NT2/D1 (cell line): ENCODE measurements at places on chromosomes 11 and 22.
A peak's percentile ranks its signal among the peaks of the same experiment; 100 is the strongest.

DNA sequence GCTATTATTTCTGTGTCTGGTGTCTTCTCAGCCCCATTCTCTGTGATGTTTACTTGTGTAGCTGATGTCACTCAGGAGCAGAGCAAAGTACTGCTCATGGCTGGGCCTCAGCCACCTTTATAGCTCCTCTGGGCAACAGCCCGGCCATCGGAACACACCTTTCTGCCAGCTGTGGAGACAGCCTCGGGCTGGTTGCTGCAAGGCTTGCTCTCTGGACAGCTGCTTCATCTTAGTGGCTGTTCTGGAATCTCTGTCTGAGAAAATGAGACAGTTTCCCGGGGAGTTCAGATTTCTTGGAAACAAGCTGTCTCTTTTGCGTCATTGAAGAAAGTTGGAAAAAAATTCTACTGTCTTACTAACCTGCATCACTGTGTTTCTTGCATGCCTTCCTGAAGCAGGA, 20.0 kb downstream of the THY1 start:
- no peak for DNase-seq

- DNase-seq = no peak
Measured at GRCh38 chr11:129376658-129377341, 1.2 kb downstream of the BARX2 start.

- DNase-seq = no peak
Measured at GRCh38 chr11:108805030-108805429, 140.2 kb downstream of the DDX10 start.

DNA sequence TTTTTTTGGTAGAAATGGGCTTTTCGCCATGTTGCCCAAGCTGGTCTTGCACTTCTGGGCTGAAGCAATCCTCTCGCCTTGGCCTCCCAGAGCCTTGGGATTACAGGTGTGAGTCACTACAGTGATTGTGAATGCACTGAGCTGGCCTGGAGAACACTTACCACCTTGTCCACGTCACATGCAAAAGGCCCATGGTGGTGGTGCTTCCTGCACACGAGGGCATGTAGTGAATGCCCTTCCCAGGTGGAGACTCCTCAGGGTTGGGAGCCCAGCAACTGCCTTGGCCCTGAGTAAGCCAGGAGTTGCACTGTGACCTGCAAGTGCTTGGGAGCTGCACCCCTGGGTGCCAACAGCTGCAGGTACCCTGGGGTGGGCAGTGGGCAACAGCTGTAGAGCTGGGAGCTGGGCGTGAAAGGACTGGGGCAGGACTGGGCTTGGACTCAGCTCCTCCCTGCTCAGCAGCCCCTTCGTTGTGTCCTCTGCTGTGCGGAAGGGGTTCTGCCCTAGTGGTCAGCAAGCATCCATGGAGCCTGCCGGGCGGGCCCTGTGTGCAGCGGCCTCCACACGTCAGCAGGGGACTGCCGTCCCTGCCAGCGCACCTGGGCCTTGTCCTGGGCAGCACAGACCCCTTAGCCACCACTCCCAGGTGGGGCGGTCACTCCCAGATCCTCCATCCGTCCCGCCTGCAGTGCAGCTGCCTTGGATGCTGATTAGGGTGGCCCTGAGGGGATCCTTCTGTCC, 9.3 kb upstream of the ADORA2A start:
- DNase-seq = no peak

DNA sequence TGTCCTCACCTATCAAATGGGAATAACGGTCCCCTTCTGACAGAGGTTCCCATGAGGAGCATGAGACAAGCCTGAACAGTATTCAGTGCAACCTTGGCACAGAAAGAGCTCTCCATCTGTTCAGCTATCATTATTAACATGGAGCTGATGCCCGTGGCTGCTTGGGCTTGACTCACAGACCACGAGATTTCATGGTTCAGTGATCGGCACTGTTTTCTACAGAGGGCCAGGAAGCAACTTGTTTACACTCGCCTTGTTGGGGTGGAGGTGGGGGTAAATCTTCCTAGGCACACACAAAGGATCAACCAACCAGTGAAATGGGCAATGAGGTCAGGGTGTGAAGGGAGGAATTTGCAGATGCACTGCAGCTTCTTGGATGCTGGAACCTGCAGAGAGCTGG, 88.2 kb downstream of the CWC15 start:
- DNase-seq = no peak

GRCh38 chr11:133065847-133066485, 466.3 kb downstream of the OPCML start:
- DNase-seq = no peak

DNA sequence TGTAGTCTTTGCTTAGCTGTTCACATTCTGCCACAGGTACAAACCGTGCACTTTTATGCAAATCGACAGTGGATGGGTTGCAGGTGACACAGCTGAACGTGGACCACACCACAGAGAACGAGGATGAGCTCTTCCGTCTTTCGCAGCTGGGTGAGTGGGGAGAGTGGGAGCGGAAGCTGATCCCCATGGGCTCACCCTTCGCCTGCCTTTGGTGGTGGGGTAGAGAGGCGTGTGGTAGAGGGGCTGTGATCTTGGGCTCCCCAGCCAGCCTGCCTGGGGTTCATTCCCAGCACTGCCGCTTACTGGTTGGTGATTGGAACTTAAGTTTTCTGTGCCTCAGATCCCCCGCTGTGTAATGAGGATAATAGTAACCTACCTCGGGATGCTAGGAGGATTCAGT, 19.1 kb downstream of the TAB1 start:
- DNase-seq = no peak

DNA sequence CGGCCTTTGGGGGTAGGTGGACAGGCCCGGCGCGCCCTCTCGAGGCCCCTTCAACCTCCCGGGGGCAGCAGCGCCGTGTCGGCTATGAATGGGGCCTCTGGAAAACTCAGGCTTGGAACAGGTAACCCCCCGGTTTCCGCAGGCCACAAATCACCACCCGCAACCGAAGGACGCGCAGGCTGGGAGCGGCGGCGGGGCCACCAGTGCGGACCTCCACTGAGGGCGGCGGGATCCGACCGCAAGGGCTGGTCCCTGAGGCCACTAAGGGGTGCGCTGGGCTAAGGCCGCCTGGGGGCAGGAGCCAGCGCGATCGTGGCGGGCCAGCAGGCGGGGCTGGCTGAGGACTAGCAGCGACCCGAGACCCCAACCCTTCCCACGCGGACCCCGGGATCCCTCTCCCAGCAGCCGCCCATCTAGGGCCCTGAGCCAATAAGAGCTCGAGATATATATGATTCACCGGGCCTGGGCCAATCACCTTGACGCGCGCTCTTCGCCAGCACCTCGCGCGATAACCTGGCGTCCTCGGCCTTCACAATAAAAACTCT, 609 bp upstream of the ATF4 start:
- DNase-seq = peak; percentile 94

- no peak for DNase-seq
Measured at GRCh38 chr11:33674035-33674814, 26.4 kb downstream of the C11orf91 start.

- no peak for DNase-seq
Measured at GRCh38 chr11:57444362-57445121, 15.8 kb upstream of the RTN4RL2 start.

DNA sequence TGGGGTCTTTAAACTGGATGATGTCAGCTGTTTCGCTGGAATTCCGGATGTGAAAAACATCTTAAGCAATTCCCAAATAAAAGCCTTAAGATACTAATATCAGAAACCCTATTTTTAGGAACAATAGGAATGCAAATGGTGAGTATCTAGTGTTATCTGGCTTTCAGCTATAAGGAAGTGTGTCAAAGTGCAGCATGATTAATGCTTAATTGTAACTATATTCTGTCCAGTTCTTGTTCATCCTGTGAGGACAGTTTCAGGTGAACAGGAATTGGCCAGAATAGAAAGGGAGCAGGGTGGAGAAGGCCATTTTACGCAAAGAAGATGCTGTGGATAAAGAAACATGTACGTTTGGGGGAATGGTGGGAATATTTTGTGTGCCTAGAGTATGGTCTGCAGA, 108.2 kb downstream of the RASSF10 start:
- no peak for DNase-seq

DNA sequence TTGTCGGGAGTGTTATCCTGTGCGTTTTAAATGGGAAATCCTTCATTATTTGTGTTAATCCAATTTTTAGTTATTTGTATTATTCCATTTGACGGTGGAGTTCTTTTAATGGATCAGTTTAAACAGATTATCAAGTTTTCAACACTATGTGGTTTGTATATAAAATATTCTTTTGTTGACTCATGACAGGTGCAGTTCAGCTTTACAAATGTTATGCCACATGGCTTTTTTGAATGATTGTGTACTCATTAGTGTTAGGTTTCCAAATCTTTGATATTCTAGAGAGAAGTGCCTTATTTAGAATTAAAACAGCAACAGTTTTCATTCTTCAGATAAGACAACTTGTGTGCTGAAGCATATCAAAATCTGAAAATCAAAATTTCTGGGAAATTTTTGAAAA, 2.4 kb downstream of the JAM3 start:
- no peak for DNase-seq

- DNase-seq = no peak
Measured at GRCh38 chr22:33337524-33337923, 279.3 kb upstream of the SYN3 start.

DNA sequence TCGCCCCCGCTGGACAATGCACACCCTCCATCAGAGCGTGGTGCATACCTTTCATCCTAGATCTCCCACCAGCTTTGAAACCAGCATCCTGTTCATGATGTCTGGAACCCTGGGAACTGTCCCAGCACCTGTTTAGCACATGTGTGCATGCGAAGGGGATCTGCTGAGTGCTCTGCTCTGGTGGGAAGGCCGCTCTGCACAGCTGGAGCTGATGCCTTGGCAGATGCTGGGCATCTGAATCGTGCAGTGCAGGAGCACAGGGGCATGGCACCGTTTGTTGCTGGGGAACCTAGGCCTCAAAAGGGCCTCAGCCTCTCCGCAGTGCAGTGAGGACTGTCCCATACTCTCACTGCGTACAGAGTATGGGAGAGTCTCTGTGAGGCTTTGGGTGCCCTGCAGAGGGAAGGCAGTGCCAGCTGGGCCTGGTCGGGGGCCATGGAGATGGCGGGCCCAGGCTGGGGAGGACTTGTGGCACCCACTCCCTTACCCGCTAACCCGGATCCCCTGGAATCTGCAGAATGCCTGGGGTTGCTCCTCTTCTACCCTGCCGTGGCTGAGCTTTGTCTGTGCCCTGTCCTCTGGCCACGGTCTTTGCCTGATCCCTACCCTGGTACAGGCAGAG, 72.9 kb upstream of the ATXN10 start:
- DNase-seq = no peak

DNA sequence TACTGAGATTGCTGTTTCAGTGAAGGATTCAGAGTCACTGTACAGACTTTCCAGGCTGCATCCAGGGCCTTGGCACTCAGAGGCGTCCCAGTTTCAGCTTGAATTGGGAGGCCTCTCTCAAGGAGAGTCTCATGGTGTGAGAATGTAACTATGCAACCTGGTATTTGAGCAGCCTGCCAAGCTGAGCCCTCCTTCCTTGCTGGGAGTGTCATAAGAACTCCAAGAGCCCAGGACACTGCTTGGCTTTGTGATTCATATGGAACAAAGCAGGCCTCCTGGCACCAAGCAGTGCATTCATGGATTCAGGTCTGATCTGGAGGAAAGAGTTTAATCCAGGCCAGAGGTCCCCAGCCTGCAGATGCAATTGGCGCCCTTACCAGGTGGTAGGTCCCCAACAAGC, 171.7 kb downstream of the DBX1 start:
- peak; percentile 46 for DNase-seq

DNA sequence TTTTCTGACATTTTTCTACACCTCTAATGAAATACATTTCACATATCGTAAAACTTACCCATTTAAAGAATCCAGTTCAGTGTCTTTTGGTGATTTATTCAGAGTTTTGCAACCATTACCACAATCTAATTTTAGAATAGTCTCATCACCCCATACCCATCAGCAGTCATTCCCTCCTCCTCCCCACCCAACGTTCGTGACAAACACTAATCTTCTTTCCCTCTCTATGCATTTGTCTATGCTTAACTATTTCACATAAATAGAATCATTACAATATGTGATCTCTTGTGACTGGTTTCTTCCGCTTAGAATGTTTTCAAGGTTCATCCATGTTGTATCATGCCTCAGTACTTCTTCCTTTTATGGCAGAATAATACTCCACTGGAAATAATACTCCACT, 9.5 kb downstream of the TTC28 start:
- no peak for DNase-seq

GRCh38 chr11:46537121-46537520, 56.7 kb downstream of the AMBRA1 start:
- DNase-seq = peak; percentile 38

DNA sequence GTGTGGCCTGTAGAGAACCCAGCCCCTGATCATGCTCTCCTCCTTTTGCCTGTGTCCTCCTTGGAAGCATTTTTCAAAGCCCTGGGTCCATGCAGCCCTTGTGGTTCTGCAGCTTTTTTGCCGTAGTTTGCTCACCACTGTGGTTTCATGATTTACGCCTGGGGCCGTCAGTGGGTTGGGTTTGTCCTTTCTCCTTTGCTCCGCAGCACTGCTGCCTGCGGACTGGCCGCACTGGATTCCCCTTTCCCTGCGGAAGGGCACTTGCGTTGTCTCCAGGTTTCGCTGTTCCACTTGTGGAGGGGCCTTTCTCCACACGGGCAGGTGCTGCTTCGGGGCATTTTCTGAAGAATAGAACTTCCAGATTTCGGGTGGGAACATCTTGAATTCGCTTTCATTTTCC, 1260.9 kb downstream of the BRD1 start:
- DNase-seq = no peak

- no peak for DNase-seq
Measured at GRCh38 chr11:130299978-130300377, 14.7 kb downstream of the ZBTB44 start.

DNA sequence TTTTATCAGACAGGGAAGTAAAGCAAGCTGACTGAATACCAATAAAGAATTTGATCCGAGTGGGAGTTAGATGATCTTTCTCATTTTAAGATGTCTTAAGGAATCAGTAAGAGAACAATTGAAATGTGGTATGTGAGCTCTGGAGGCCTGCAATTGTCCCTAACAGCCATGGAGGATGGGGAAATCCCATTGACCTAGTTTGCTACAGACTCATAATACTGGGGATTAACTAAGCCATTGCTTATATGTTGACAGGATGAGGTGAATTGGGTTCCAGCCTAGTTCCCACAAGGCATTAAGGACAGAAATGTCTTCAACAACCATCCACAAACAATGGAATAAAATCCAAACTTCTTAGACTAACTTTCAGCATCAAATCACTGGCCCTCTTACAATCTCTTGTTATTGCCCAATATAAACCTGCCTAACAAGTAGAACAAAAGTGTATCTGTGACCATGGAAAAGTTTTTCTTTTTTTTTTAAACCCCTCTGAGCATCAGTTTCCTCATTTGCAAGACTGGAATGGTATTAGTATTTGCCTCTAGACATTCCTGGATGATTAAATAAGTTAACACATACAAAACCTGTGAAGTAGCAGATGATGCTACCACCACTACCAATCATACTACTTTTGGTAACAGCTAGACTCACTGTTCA, 773.2 kb downstream of the DLG2 start:
- no peak for DNase-seq

- DNase-seq = no peak
Measured at GRCh38 chr11:12827929-12828812, 153.9 kb downstream of the TEAD1 start.
